GM23338 (cell line): ENCODE measurements at places on chromosomes 2 and 18. TPM values are rescaled to one million over a fixed set of nuclear protein-coding genes. Genes with fewer than 3 reads are reported as not detected.

Gene KYNU
- 0.10 and 0.21 TPM in 2 replicates for polyA plus RNA-seq

Gene HOXD4
- polyA plus RNA-seq, result not detected in 2 replicates

DNA sequence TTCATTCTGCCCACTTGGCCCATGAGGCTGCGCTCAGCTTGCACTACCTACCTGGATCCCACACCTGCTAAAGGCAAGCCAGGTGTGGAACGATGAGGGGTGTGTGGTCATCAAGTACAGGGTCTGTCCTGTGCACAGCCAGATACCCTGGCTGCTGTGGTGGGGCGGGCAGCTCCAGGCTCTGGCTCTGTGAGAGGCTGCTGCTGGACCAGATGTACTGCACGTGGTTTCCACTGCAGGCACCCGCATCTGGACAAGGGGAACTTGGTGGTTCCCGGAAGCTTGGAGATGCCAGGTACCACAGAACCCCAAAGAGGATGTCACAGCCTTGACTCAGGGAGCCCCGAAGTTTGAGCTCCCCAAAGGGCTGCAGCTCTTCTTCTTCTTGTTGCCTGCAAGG, 68.1 kb upstream of the ZNF804A start:
- no peak for DNase-seq

- no peak for DNase-seq
Observed at GRCh38 chr2:226690461-226691024, 109.1 kb downstream of the IRS1 start.

DNA sequence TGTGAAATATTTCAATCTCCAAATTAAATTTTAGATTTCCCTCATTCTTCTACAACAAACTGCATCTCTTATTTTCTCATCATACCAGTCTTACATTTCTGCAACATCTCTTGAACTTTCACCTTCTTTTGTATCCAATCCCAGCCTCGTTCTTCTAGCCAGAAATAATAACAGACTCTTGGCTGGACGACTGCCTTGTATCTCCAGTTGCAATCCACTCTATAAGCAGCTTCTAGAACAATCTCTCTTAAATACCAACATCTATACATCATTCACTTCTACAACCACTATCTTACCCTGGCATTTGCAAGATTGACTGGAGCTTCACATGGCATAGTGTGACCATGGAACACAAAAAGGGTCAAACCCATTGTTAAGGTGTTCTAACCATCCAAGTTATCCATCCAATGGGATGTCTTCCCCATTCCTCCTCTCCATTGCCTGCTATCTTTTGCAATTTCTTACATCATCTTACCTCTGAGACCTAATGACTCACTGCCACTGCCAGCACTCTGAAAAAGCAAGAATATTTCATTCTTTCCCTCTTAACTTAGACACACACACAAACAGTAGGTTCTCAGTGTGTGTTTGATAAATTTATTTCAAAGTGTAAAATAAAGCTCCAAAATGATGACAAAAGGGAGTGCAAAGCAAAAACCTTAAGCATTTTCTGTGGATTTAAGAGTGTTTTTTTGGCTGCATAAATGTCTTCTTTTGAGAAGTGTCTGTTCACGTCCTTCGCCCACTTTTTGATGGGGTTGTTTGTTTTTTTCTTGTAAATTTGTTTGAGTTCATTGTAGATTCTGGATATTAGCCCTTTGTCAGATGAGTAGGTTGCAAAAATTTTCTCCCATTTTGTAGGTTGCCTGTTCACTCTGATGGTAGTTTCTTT, 145.6 kb downstream of the METTL4 start:
- DNase-seq, result no peak

GRCh38 chr18:22547807-22548561, 130.3 kb upstream of the CTAGE1 start:
- DNase-seq, result no peak

GRCh38 chr2:238636269-238637073, 209.7 kb downstream of the ASB1 start:
- DNase-seq, result no peak

- DNase-seq, result peak; percentile 4
Observed at GRCh38 chr2:98937906-98938305, 1.9 kb upstream of the CRACDL start.
